ENCODE measurements at places on chromosomes 5 and 9.

- no peak for DNase-seq
Measured at GRCh38 chr5:75286211-75286773, 49.6 kb upstream of the ANKRD31 start.

DNA sequence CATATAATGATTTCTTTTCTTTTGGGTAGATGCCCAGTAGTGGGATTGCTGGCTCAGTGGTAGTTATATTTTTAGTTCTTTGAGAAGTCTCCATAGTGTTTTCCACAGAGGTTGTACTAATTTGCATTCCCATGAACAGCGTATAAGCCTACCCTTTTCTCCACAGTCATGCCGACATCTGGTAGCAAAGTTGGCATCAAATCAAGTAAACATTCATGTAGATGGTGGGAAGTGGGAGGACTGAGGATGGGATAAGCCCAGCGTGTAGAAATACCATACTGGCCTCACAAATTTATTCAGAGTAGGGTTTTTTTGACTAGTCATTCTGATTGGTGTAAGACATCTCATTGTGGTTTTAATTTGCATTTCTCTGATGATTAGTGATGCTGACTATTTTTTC lies 115.4 kb downstream of the EGFLAM start:
- no peak for DNase-seq

DNA sequence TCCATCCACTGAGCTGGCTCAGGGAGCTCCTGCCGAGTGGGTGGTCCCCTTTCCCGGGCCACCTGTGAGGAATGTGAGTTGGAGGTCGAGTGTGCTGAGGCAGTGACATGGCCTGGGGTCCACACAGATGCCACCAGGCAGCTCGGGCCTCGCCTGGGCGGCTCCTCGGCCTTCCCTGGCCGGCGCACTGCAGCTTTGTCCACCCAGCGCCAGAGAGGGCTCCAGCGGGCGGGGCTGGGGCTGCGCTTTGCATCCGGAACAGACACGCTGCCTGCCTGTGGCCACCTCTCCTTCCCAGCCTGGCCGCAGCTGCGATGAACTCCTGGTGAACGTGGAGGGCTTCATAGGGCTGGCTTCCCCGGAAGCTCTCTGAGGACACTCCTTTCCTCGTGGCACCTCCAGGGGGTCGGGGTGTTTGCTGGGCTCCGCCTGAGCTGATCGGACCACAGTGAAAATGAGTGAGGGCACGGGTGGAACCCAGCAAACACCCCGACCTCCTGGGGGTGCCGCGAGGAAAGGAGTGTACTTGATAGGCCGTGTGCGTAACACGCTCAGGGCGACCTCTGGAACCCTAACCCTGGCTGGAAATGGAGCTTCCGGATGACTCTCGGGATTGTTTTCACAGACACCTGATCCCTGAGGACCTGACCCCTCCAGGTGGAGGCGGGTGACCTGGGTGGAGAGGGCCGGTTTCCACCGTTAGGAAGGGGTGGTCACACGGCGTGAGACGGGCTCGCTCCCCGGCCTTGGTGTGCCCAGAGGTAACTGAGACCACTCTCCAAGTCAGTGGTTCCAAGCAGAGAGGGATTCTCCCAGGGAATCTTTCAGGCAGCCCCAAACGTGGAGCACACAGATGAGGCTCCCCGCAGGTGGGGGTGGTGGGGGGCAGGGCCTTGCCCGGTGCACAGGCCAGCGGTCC lies 31.8 kb upstream of the RXRA start:
- DNase-seq: no peak

- DNase-seq: no peak
Measured at GRCh38 chr9:98064623-98065392, 8.3 kb downstream of the NANS start.

DNA sequence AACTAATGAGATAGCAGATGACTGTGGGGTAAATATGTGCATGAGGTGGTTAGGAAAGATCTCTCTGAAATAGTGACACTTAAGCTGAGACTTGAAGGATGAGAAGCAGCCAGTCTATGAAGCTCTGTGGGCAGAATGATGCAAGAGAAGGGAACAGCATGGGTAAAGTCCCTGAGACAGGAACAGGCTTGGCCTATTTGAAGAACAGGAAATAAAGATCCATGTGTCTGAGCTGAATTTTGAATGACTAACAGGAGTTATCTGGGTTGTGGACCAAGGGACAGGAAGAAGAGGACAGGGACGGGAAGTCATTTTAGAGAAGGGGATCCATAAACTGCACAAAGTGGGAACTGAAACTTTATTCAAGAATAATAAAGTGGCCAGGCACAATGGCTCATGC lies 25.6 kb upstream of the HMGCS1 start:
- no peak for DNase-seq

DNA sequence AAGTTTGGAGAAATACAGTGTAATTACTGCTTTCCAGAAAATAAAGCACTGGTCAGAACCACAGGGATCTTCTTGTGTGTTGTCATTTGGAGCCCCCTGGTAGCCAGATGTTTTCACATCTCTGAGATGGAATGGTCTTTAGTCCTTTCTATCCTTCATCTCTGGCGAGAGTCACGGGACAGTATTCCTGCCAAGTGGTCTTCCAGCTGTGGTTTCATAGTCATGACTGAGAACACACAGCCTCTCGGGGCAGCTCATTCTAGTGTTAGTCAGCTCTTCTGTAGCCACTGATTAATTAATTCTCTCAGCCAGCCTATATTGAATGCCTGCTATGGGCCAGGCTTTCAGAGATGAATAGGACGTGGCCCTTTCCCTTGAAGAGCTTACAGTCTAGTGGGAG lies 34.1 kb downstream of the HMGXB3 start:
- no peak for DNase-seq

DNA sequence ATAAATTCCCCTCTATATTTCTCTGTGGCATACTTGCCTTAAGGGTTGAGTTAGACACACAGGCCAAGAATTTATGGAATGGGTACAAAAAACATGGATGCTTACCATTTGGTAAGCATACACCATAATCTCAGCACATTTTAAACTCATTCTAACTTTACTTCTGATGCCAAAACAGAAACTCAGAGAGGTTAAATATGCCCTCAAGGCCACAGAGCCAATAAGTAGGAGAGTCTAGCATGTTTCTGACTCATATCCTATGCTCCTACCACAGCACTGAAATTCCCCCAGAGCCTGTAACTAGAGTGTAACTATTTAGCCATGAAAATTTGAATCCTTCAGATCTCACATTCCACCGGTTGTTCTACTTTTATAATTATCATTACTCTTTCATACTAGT lies 559.7 kb downstream of the ACTL7B start:
- no peak for DNase-seq

GRCh38 chr9:38008168-38009034 lies 60.6 kb downstream of the SHB start:
- DNase-seq: no peak

GRCh38 chr5:94192658-94193391 lies 425.6 kb downstream of the KIAA0825 start:
- DNase-seq: no peak

GRCh38 chr5:81749561-81750307 lies 1.2 kb downstream of the SSBP2 start:
- no peak for DNase-seq

DNA sequence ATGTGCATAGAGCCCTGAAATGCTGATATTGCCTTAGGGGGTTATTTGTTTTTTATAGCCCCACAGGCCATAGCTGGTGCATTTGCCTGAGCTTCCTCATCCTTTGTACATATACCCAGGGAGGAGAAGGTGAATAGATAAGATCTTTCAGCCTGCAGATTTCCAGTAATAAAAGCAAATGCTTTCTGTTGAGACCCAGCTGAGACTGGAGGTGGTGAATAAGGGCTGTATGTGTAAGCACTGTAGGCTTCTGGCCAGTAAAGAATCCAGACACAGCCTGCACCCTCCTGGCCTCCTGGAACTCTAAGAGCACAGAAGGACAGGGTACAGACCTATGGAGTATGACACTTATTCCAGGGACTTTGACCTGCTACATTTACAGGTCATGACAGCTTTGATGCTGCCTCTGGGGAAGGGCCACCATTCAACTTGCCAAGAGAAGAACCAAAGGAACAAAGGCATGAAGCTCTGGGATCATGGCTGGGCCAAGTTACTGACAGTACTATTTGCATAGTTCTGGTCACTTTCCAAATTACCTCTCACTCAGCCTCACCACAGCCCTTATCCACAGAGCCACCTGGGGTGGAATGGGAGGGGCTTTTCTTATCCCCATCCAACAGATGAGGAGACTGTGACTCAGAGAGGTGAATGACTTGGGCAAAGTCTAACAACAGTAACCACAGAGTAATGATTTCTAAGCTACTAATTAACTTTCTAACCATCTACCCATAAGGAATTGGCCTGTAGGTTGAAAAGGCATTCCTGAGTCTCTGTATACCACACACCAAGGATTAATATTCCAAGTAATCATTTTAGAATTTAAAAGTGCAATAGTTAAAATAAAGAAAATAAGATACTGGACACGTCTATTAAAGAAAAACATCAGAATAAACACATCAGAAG lies 604.5 kb upstream of the KLF4 start:
- no peak for DNase-seq

DNA sequence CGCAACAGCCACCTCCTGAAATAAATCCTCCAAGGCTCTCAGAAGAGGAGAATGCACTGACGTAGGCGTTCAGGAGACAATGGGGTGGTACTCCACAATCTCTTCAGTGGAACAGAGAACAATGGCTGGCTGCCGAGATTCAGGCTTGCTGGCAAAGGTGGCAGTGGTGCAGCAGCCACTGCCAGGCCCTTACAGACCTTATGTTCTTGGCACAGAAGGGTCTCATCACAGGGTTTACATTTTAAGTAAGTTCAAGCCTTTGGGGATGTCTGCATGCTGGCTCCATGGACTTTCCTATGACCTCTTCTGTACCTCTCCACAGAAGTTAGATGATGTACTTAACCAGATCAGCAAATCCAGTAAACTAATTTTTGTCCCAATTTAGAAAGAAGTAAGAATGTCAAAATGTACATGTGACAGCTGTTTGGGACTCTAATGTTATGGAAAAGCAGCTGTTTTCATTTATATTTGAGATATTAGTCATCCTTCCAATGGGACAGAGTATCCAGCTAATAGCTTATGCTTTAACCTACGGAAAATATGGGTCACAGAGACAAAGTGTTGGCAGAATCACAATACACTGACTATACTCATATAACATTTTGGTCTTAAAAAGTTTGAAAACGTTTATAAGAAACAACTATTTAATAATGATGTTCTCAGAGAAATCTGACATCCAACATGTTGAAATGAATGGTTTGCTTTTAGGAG lies 180.9 kb downstream of the MAPKAP1 start:
- no peak for DNase-seq

- no peak for DNase-seq
Measured at GRCh38 chr9:130701059-130702022, 7.8 kb downstream of the EXOSC2 start.

DNA sequence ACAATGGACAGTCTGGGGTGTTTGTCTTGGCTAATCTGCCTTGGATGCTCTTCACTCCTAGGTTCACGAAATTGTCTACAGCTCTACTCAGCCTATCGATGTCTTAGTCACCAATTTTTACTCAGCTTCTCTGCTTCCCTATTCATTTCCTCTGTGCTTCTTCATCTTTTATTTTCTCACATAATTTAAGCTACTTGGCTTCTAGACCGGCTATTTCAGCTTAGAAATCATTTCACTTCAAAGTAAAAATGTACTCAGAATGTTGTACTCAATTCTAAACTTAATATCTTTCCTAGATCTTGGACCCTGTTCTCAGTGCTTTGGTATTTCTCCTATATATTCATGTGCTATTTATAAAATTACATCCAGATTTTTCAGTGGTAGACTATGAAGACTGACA lies 430.0 kb upstream of the FTMT start:
- no peak for DNase-seq

- no peak for DNase-seq
Measured at GRCh38 chr9:78958892-78959291, 612.9 kb upstream of the TLE4 start.
